ENCODE measurements at places on chromosomes 2 and 18. TPM values are rescaled to one million over a fixed set of nuclear protein-coding genes. Genes with fewer than 3 reads are reported as not detected.

Gene CAMKMT
- total RNA-seq: 13.5 TPM

Gene NTSR2
- not detected for total RNA-seq

Gene LRRC30
- not detected for total RNA-seq

Gene PLA2R1
- total RNA-seq: 12.5 TPM

Gene TPGS2
- total RNA-seq: 140 TPM
